Frontal cortex (tissue), 4 donors: ENCODE measurements at places on chromosomes 7 and 10. TPM values are rescaled to one million over a fixed set of nuclear protein-coding genes. Genes with fewer than 3 reads are reported as not detected.

CPVL gene
- total RNA-seq = 54.6 TPM

HOGA1 gene
- total RNA-seq = 0.41 TPM

ARHGEF5 gene
- total RNA-seq = 0.82 TPM

LIPJ gene
- total RNA-seq = 3.7 TPM

ARMC10 gene
- total RNA-seq = 42.0 TPM

JAKMIP3 gene
- 4.1 TPM for total RNA-seq
